Activated CD8-positive, alpha-beta memory T cell treated with anti-CD3 and anti-CD28 coated beads, Interleukin-2, amount 50 U/mL, for 48 hours (primary cell): ENCODE measurements at places on chromosomes 11 and 22.
A peak's percentile ranks its signal among the peaks of the same experiment; 100 is the strongest.

DNA sequence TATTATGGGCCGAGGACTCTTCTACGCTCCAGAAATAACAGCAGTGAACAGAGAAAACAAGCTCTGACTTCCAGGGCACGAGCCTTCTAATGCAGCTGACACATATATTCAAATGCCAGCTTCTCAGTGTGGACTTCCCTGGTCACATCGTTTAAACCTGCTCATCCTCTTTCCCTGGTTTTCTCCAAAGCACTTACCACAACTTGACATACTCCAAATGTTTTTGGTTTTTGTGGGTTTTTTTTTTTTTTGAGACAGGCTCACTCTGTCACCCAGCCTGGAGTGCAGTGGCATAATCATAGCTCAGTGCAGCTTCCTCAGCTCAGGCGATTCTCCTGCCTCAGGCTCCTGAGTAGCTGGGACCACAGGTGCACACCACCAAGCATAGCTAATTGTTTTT is 105.5 kb downstream of the MICAL3 start:
- no peak for DNase-seq

- DNase-seq: no peak
Observed at GRCh38 chr11:95994329-95994728, 70.4 kb upstream of the MTMR2 start.

DNA sequence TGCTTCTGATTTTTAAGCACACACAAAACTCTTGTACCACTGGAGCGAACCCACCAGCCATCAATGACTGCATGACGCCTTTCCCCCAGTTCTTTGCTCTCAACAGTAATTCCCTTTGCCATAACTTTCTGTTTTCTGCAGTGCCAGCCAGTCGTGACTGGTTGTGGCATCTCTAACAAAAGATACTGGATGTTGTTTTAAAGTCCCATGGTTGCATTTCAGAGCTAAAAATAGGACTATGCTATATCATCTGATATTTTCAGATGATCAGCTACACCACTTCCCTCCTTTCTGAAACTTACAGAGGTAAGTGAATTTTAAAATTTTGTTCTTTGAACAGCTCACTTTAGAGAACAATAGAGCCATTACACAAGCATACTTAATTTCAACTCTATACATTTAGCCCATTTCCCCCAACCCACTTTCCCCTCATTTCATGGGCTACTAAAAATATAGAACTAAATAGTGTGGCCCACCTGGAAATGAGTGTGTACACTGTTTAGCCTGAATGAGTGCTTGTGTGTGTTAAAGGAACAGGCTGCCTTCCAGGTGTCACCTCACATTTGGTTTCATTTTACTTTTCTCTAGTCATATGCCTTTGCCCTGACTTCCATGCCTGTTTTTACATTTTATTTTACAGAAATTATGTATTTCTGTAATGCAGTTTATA is 136.9 kb upstream of the ZC3H12C start:
- no peak for DNase-seq

DNA sequence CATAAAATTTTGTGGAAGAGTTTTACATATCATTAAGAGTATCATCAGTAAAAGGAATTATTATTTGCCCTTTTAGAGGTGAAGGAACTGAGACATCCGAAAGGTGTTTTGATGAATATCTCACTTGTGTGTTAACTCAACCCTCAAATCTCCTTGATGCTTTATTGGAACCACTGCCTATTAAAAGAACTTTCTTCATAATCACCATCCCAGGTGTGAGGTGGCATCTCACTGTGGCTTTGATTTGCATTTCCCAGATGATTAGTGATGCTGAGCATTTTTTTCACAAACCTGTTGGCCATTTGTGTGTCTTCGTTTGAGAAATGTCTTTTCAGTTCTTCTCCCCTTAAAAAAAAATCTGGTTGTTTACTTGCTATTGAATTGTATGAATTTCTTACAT is 134.0 kb upstream of the SYN3 start:
- no peak for DNase-seq

GRCh38 chr11:18264035-18264434 is 2.0 kb upstream of the SAA1 start:
- no peak for DNase-seq

GRCh38 chr11:102229510-102230123 is 87.7 kb upstream of the BIRC3 start:
- no peak for DNase-seq

- DNase-seq: no peak
Observed at GRCh38 chr11:129056916-129057315, 114.2 kb upstream of the TP53AIP1 start.

DNA sequence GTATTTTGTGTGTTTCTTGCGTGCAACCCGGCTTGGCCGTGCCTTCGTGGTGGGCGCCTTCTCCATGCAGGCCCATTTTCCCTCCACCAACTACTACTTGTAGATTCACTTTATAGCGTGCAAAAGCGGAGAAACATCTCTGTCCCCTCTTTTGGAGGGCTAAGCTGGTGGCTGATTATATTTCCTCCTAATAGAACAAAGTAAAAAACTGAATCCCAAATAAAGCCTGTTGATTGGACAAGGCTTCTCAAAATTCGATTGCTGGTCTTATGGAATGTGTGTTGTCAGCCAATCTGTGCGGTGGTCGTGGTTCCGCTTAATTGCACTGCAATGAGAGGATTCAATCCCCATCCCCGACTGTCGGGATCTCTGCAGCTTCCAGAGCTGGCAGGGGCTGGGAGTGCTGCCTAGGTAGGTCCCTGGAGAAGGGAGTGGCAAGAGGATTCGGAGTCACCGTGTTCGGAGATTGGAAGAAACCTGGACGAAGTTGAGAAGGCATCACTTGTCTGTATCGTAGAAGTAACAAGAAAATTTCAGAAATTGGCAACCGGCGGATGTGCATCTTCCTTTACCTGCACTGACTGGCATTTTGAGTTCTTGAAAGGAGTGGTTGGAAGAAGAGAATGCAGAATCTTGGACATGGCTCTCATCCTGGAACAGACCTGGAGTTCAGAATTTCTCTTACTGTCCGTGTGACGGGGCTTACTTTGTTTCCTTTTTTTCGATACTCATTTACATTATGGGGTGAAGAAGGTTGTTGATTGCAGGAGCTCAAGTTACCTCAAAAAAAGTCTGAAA is 1.1 kb downstream of the HMGXB4 start:
- DNase-seq: no peak

GRCh38 chr11:76623171-76623883 is 47.2 kb downstream of the LRRC32 start:
- DNase-seq: peak; percentile 47

- DNase-seq: no peak
Observed at GRCh38 chr22:17957693-17958092, 66.7 kb downstream of the MICAL3 start.
